ENCODE measurements at places on chromosomes 5 and 9.

- DNase-seq = no peak
Measured at GRCh38 chr5:72294473-72294872, 25.6 kb downstream of the MRPS27 start.

- no peak for DNase-seq
Measured at GRCh38 chr9:86804011-86804410, 143.3 kb downstream of the GAS1 start.

GRCh38 chr9:68536876-68537615, 3.6 kb downstream of the TMEM252 start:
- DNase-seq = no peak

GRCh38 chr5:93428868-93429267, 152.2 kb downstream of the NR2F1-AS1 start:
- no peak for DNase-seq

GRCh38 chr5:40572937-40573336, 106.8 kb upstream of the PTGER4 start:
- DNase-seq = no peak

GRCh38 chr9:18660001-18660400, 186.0 kb downstream of the ADAMTSL1 start:
- DNase-seq = no peak

GRCh38 chr5:41277476-41278245, 64.3 kb upstream of the C6 start:
- no peak for DNase-seq

DNA sequence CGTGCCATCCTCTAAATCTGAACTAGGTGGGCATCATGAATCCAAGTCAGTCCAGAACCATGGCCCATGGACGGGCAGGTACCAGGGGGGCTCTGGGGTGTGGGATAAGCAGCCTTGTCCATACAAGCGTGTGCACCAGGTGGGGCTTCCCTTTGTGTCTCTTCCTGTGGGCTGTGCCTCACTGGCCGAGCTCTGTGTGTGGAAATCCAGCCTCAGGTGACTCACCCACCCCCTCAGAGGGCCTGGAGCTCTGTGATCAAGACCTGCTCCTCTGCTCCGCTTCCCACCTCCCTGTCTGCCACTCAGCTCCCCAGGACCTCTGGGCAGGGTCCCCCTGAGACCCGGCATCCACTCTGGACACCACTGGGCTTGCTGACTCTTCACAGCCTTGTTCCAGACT, 33.0 kb downstream of the GADD45G start:
- DNase-seq = no peak

DNA sequence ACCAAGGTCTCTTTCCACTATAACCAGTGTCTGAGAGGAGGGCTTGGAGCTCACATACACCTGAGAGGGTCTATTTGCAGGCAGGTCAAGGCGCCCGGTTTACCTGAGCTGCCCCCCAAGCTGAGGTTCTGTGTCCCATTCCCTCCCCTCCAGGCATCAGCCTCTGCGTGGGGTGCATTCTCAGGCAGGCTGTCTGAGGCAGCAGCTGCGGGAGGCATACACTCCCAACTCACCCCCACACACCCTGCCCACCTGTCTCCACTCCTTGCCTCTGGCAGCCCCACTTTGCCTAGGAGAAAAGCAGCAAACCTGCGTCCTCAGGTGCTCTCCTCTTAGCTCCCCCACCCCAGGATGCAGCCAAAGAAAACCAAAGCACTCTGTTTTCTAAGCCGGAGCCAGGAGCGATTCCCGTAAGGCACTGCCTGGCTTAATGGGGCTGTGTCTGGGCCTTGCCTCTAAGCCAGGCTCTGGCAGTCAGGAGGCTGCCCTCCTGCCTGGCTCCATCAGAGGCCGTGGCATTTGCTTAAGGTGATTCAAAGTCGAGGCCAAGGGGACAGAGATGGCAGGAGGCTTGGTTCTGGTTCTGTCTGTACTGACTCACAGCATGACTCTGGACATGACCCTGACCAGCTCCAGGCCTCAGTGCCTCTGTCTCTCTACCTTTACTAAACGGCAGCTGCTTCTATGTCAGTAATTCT, 139.2 kb upstream of the TRIM32 start:
- DNase-seq = no peak

- DNase-seq = no peak
Measured at GRCh38 chr5:91830361-91830953, 447.3 kb upstream of the ARRDC3 start.

DNA sequence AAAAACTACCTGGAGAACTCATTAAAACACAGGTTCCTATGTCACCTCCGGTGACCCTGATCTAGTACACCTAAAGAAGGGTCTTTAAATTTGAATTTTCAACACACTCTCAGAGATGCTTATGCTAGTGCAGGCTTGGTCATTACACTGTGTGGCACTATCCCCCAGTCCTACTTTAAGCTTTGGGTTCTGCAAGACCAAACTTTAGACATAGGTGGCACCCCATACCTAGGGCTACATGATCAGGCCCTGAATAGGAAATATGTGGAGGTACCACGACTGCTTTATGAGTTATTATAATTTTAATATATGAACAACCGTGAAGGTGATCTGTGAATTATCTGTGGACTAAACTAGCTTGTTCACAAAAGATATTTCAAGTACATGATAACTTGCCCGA, 201.3 kb upstream of the OR13F1 start:
- no peak for DNase-seq

- no peak for DNase-seq
Measured at GRCh38 chr5:21792748-21793147, 1060.4 kb downstream of the CDH12 start.

DNA sequence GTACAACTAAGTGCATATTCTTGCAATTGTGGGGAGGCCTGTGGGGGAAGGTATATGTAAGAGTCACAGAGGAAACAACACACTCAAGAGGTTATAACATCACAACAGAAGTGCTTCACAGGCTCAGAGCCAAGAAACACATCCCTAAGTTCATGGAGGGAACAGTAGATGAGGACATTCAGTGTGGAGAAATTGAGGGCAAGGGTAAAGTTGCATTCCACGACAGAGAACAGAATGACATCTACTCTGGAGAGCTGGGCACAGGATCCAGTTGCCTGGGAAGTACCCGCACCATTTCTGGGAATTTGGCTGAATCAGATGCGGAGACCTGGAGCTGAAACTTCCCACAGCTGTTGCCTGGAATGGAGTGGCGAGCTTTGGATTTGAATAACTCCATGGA, 197.2 kb downstream of the NXNL2 start:
- no peak for DNase-seq

DNA sequence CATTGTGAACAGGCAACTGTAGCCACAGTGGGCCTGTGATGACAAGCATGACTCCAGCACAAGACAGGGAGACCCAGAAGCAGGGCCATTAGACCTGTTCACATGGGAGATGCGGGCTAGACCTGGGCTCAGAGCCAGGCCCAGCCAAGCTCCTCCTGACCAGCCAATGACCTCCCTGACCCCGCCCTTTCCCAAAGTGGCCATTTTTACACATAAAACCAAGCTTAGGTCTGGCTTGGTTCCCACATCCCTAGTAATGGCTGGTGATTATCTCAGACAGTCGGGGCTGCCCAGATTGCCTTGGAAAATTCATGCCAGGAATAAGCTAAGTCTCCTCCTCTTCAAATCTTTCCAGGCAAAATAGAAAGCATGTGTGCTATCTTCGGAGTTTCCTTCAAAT, 94.1 kb downstream of the FRMD3 start:
- no peak for DNase-seq

- DNase-seq = no peak
Measured at GRCh38 chr5:161284445-161284844, 262.1 kb downstream of the GABRB2 start.

DNA sequence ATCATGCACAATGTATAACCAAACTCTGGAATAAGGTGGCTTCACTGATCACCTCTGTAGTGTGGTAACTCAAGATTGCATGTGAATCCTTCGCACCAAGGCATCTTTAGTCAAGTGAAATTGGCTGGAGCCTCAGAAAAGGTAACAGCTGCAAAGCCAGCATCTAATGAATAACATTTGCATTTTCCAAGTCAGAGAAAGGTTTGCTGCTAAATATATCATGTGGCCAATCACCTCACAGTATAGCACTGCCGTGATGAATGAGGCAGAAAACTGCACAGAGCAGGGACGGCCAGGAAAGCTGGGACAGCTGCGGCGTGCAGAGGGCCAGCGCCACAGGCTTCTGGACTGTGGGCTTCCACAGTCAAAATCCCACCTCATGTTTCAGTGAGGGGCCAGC, 18.5 kb downstream of the MRPS27 start:
- DNase-seq = no peak

GRCh38 chr5:10913841-10914240, 152.8 kb upstream of the DAP start:
- no peak for DNase-seq

DNA sequence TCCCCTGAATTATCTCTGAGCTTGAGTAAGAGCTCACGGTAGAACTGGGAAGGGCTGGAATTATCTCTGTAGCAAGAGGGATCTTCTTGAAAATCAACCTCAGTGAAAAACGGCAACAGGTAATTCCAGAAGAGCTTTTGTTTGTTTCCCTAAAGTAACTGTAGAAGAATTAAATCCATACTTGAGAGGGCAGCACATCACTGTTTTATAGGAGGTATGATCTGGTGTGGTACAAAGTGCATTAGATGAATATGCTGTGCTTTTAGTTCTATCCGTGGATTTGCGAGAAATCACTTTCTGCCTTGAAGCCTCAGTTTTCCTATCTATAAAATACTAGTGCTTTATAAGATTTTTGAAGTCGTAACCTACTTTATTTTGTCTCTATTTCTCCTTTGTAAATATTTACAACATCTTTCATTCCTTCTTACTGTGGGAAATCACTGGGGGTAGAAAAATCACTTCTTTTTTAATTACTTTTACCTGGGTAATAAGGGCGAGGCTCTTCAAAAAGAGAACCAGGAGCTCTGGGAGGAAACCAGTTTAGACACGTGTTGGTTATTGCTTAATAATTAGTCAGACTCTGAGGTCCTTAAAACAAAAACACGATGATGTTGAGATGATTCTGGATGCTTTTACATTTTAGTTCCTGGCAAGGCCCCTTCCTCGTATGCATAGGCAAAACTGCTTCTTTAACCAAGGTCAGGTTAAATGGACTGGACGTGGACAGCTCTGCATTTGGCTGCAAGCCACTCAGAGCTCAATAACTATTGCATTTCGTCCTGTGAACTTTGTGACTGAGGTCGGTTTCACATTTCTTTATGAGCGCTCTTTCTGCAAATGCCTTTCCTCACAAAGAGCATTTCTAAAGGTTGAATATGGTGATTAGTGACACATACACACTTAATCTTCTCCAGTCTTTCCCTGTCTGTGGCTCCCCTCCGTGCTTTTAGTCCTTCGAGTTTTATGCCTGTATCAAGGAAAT, 376.1 kb downstream of the BRINP1 start:
- DNase-seq = no peak

GRCh38 chr5:44981708-44982107, 173.0 kb downstream of the MRPS30 start:
- DNase-seq = no peak

DNA sequence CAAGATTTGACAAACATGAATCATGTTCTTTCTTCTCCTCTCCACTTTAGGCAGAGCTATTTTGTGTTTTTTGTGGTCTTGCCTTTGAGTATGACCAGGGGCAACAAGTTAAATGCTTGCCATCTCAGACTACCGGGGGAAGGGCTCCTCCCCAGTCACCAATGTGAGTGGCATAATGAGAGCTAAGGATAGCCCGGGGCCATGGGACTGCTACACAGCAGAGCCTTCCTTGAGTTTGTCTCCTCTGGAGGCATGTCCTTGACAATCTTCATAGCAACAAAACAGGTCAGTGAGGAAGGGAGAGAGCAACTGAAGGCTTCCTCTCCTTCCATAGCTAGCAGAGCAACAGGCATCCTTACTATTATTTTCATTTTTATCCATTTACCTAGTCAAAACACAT, 299.3 kb downstream of the ENC1 start:
- no peak for DNase-seq

DNA sequence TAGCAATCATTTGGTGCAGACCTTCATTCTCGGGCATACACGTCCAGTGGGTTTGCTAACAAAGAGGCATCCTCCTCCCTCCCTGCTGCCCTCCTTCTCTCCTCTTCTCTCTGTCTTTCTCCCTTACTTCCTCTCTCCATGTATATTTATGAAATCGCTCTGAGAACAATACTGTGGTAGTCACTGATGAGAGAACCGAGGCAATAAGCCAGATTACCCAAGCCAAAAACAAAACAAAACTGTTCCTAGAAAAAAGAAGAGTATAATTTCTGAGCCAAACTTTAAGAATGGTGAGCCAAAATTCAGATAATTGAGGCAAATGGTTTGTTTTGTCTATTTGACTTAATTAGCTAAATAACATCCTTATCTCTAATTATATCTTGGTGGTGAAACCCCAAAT, 15.8 kb upstream of the HMHB1 start:
- no peak for DNase-seq

DNA sequence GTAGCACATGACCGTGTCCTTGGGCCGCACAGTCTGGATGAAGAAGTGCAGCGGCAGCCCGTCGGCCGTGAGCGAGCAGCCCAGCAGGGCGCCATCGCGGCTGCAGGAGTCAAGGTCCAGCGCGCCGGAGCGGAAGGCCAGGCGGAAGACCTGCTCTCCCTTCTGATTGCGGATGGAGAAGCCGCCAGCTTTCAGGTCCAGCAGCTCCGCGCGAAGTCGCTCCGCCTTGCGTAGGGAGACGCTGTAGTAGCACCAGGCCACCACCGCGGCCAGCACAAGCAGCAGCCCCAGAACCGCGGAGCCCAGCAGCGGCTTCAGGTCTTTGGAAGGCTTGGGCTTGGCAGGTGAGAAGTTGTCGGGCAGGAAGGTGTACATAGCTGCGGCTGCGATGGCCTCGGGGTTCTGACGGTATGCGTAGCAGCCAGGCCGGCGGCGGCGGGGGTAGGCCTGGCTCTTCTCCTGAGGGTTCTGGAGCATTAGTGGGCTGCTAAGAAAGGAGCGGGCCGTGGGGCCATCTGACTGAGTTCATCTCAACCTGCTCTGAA, 4.2 kb downstream of the MYORG start:
- DNase-seq = no peak

- DNase-seq = no peak
Measured at GRCh38 chr5:147081311-147081764, 153.5 kb upstream of the STK32A start.

DNA sequence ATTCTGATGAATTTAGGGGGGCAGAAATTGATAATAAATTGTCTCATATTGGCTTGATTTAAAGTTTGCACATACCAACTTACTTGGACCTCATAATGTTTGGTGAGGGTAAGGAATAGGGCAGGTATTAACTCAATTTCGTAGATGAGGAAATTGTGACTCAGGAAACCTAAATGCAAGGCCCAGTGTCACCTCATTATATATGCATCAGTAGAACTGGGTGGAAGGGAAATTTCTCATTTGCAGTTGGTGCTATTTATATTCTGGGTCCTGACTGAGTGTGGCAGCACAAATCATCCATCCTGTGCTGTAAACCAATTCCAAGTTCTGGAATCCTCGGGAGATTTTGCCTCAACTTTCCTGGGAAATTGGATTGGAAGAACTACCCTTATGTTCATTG, 103.0 kb downstream of the SPATA31D1 start:
- no peak for DNase-seq
